ENCODE measurements at places on chromosomes 11 and 22.
A peak's percentile ranks its signal among the peaks of the same experiment; 100 is the strongest.

DNA sequence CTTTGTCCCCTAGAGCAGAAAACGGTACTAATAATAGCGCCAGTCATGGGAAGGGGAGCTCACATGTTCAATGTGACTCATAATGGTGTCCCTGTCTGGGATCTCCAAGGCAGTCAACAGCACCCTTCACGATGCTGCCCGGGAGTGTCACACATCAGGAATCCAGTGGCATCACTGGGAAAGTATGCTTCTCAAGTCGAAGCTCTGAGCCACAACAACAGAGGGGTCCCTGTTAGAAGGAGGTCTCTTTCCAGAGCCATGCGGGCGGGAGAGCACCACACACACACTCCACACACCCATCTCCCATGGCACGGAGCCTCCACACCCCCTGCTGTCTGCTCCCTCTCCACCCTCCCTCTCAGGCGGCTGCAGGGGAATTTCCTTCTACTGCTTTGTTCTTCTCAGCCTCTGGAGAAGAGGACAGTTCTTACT is 119.7 kb downstream of the ETS1 start:
- peak; percentile 42 for DNase-seq

- no peak for DNase-seq
Measured at GRCh38 chr11:11069841-11070835, 212.3 kb upstream of the ZBED5 start.

- no peak for DNase-seq
Measured at GRCh38 chr11:111148121-111148520, 97.4 kb upstream of the POU2AF2 start.

DNA sequence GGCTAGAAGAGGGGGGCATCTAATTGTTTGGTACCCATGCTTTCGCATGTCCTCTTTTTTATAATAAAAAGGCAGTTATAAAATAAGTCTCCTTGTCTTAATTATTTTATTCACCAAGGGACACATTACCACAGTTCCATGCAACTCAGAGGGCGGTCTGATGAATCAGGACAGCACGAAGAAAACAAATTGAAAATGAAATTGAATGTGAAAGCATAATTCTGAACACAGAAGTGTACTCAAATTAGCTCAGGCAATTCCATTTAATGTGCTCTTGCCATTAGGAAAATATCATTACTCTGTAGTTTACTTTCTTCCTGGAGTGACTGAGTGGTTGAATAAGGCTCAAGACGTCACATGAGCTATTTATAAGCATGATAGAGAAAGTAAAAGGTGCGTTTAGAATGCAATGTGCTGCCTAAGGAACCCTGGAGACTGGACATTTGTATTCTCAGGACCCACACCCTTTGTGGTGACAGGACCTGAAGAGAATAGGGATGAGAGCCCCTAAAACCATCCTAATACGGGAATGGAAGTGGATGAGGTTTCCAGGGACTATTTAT is 59.6 kb downstream of the MTNR1B start:
- DNase-seq: no peak

GRCh38 chr11:83174008-83174407 is 17.1 kb downstream of the PCF11 start:
- DNase-seq: no peak

- no peak for DNase-seq
Measured at GRCh38 chr11:30741039-30741550, 154.9 kb upstream of the MPPED2 start.

- no peak for DNase-seq
Measured at GRCh38 chr11:77167111-77167626, 39.1 kb downstream of the MYO7A start.

- DNase-seq: no peak
Measured at GRCh38 chr11:111932611-111932950, 4.6 kb upstream of the DIXDC1 start.

GRCh38 chr11:114358716-114359115 is 41.6 kb downstream of the C11orf71 start:
- no peak for DNase-seq

DNA sequence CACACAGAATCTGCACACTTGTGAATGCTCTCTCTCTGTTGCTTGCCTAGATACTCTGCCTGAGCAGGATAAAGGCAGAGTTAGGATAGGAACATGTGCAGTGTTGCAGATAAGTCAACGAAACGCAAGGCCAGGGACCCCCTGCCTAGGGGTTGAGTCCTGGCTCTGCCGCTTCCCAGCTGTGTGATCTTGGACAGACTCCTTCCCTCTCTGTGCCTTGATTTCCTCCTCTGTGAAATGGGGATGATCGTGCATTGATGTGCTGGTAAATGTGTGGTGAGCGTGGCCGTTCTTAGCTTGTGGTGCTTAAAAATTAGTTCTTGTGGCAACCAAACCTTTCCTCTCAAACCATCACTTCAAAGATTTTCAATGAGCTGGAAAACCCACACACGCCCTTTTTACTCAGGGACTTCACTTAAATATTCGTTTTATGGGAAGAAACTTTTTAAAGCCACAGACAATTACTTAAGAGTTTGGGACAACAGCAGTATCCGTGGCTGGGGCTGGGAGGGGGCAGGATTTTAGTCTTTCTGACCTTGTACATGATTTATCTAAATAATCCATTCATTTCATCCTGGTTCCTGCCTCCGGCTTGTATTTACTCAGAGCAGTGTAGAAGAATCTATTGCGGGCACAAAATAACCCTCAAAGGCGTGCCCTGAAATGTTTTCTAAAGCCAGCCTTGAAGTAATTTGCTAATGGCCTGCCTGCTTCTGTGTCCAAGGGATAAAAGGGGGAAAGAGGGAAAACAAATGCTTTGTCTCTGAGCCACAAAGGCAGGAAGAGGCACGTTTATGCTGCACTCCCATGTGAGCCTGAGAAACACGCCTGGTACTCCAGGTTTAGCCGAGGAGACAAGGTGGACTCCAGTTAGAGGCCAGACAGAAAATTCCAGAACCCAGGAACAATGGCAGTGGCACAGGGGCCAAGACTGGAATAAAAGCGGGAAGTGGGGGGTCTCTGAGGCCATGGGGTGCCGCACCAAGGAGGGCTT is 85.0 kb upstream of the CRYBB3 start:
- no peak for DNase-seq

DNA sequence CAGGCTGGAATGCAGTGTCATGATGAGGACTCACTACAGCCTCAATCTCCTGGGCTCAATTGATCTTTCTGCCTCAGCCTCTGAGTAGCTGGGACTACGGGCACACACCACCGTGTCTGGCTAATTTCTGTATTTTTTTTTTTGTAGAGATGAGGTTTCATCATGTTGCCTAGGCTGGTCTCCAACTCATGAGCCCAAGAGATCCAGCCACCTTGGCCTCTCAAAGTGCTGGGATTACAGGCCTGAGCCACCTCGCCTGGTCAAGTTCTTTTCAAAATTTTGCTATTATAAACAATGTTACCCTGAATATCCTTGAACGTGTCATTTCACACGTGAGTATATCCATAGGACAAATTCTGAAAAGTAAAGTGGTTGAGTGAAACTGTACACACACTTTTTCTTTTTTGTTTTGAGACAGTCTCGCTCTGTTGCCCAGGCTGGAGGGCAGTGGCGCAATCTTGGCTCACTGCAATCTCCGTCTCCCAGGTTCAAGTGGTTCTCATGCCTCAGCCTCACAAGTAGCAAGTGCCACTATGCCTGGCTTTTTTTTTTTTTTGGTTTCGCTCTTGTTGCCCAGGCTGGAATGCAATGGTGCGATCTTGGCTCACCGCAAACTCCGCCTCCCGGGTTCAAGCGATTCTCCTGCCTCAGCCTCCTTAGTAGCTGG is 21.6 kb upstream of the EP300 start:
- DNase-seq: no peak

- no peak for DNase-seq
Measured at GRCh38 chr22:42320443-42321416, 50.3 kb upstream of the TCF20 start.

DNA sequence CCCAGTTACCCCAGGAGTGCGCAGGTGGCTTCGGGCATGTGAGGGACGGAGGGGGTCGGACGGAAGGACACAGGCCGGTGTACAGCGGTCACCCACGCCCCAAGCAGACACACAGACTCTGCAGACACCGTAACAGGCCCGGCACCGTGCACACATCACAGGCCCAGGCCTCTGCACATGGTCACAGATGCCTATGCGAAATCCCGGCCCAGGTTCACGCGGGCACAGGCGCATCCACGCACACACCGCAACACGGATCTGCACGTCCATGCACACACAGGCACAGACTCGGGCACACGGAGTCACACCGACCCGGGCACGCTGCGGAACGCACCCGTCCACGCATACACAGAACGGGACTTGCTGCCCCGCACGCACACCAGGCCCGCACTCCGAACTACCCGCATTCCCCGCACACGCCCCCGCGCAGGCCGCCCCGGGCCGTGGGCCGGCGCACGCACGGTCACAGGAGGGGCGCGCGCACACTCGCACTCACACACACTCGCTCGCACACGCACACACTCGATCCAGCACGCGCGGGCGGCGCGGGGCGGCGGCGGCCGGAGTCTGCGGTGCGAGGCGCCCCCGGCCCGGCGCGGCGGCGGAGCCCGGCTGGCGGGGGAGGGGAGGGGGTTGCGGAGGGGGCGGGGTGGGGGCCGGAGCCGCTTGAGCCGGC is at the start of gene MGAT3:
MGAT3 (plus strand) TSS at position 491 of the 676 bp plus-strand sequence. CDS start 30,336 bp downstream, outside the sequence.
- DNase-seq: no peak

GRCh38 chr22:46618667-46619066 is 1.5 kb upstream of the GRAMD4 start:
- DNase-seq: no peak

- no peak for DNase-seq
Measured at GRCh38 chr11:132942611-132943356, 589.5 kb downstream of the OPCML start.

DNA sequence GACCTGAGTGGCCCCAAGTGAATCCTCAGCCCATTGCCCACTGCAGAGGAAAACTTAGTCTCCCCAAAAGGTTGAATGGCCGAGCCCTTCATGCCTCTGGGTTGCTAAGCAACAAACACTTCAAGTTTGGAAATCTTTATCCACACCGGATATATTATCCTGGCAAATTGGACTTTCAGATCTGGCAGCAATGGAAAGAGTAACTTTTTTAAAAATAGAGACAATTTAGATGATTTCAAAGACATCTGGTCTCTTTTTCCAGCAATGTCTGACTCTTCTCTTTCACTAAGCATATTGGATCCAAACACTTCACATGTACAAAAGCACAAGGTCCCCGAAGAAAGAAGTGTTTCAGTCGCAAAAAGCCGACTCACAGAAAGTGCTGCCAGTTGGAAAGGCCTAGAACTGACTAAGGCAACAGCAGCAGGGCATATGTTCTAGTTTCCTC is 505.3 kb downstream of the SOX6 start:
- DNase-seq: no peak

DNA sequence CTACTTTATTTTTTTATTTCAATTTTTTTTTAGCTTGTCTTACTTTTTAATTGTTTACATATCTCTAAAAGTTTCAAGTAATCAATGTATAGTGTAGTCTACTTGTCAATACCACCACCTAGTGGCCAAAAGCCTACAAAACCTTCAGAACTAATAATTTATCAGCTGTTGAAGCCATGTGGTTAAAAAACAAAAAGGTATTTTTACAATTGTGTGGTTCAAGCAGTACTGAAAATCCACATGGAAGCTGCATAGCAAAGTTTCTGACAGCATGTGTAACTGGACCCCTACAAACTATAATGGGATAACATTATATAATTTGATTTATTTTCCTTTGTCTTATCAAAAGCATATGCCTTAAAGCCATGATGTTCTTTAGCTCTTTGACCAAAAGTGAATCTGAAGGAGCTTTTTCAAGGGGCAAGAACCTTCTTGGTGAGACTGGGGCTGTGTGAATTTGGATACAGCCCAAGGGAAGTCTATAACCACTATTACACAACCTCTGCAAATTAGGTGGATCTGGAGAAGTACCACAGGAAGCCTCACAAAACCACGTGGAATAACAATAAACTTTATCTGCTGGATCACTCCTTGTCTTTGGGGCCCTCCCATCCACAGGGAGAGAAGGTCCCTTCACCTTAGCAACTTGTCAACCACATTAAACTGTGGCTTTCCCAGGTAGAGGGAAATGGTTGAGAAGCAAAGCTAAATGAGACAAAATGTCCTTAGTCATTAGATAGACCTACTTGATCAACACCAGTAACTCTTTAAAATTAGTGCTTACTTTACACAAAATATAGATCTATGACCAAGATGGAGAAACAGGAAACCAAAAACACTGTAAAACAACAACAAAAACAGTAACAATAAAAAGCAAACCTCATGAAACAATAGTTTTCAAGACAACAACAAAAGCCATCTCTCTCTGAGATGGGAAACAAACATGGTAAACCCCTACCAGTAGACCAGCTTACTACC is 9.9 kb downstream of the NARS2 start:
- peak; percentile 15 for DNase-seq

DNA sequence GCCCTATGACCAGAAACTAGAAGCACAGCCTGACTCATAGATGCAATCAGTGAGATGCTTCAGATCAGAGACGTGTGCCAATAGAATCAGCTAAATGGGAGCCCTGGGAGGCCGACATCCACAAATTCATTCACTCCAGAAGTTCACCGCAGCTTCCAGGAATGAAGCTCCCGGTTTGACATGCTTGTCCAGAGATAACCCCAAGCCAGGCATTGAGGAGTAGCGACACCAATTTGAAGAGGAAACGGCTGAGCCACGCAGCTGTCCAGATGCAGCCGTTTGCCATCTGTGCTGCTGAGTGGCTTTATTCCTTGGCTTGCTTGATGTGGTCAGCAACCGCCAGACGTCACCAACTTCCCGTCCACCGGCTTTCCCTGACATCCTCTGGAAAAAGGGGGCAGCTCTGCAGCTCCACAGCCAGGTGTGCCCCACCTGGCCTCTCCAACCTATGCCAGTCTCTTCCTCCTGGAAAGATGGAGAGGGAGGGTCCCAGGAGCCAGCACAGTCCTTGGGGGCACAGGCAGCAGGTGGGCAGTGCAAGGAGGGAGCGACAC is 123.9 kb upstream of the OPCML start:
- DNase-seq: no peak

- DNase-seq: peak; percentile 34
Measured at GRCh38 chr11:114131461-114131864, 72.0 kb downstream of the ZBTB16 start.

- no peak for DNase-seq
Measured at GRCh38 chr11:118622376-118623268, 15.2 kb downstream of the PHLDB1 start.

DNA sequence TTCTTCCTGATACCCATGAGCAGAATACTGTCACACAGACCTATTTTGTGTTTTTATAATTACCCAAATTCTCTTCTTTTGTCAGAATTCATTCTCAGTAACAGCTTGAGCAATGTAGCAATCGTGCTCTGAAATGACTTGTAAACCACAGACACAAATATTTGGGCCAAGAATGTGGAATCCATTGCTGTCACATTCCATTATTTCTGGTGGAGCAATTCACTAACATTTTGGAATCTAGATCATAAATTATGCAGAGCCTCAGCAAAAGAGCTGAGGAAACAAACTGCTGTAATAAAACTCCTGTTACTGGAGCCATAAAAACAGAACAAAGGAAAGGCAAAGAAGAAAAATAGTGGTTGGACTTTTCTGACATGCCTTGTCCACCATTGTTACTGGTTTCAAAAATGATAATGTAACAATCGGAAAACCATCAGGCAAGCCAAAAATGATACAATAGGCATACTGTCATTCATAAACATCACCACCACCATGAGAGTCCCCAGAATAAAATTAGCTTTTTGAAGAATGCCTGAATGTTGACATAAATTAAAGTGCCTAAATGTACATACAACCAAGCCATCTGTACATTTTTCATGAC is 223.4 kb upstream of the PITPNB start:
- no peak for DNase-seq

- no peak for DNase-seq
Measured at GRCh38 chr11:94737171-94737611, 31.0 kb upstream of the AMOTL1 start.

GRCh38 chr11:1453611-1454034 is 33.0 kb downstream of the MOB2 start:
- no peak for DNase-seq

- no peak for DNase-seq
Measured at GRCh38 chr22:33271390-33272161, 213.4 kb upstream of the SYN3 start.

Measured in T-helper 1 cell (primary cell).